HEK293T (cell line): ENCODE measurements at places on chromosomes 7 and 10.

DNA sequence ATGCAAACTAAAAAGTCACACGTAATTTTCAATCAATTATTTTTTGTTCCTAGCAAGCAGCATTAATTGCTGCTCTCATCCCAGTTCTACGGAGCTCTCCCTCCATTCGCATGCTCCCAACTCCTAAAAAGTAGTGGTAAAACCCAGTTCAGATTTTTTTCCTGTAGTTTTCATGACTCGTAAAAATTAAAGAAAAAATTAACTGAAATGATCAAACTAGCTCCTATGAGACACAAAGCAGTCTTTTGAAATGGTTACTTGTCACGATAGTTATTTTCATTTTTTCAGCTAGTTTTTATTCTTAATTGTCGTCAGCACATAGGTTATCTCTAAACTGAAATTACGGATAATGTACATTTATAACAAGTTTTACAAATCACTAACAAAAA is 1.8 kb downstream of the HNRNPA2B1 start:
- DNase-seq, result no peak

DNA sequence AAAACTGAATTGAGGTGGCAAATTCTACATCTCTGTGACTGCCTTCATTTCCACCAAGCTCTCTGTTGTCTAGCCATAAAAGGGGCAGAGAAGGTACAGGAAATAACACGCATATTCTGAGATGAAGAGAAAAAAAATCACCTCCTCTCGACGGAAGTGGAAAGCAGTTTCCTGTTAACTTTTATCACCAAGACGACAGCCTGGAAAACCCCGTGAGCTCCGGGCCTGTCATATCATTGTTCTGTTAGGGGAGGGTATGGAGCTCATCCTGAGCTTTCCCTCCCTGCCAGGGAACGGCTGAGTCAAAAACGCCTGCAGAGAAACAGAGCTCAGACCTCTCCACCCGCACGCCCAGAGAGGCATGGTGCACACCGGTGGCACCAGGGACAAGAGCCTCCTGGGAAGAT is 200.3 kb downstream of the PRPF18 start:
- no peak for DNase-seq

GRCh38 chr10:17231788-17232187 is 3.7 kb downstream of the VIM start:
- no peak for DNase-seq

- DNase-seq, result no peak
Observed at GRCh38 chr10:28785018-28785417, 107.7 kb downstream of the BAMBI start.

DNA sequence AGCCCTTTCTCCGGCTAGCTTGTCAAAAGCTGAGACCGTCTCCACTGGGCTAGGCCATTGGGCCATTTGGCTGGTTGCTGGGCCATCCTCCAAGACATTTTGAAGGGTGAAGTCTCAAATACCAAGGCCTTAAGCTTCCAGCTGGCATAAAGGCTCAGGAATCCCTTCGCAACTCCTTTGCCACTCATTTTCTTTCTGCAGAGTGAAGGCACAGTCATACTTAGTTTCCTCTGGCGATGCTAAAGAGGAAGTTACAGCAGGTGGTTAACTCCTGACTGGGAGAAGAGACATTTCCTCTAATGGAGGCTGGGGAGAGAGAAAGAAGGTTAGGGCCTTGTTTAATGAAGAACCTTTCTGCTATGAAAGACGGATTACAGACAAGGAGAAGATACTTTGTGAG is 4.8 kb upstream of the REPIN1 start:
- no peak for DNase-seq

DNA sequence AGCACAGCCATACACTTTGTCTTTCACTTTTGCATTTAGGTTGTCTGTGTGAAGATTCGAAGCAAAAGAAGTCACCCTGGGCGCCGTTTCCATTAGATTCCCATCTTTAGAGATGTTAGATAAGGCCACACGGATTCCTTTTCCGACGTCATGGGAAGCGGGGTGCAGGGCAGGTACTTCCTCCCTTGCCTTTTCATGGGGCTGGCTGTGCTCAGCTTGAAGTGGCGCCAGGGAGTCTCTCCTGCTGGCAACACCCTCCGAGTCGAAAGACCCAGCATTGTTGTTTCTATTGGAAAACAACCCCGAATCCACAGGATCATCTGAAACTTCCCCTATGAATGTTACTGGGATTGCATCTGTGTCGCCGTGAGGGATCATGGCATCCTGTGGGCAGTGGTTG is 246.4 kb upstream of the GRB10 start:
- no peak for DNase-seq

DNA sequence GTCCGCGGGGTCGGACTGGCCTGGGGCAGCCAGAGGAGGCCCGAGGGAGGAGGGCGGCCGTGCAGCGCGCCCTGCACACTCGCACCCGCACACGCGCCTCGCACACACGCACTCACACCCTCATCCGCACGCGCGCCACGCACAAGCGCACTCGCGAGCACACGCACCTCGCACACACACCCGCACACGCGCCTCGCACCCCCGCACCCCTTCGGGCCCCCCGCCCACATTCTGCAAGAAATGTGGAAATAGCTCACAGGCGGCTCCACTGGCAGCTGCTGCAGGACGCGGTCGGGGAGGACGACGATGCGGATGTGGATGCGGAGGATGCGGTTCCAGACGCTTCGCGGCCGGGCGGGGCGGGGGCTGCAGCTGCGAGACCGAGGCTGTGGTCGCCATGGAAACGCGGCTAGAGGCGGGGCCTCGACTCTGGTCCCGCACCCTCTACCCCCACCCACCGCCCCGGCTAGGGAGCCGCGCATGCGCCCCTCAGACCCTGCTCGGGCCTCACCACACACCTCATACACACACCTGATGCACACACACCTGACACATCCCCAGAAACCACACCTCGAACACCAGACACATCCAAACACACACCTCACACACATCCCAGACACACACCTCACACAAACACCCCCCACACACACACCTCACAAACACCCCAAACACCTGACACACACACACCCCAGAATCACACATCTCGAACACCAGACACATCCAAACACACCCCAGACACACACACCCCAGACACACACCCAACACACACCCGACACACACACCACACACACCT is at the start of gene CALY:
CALY (minus strand) TSS at position 320 of the 793 bp plus-strand sequence. CDS start 7,907 bp downstream, outside the sequence.
- peak; percentile 80 for DNase-seq

DNA sequence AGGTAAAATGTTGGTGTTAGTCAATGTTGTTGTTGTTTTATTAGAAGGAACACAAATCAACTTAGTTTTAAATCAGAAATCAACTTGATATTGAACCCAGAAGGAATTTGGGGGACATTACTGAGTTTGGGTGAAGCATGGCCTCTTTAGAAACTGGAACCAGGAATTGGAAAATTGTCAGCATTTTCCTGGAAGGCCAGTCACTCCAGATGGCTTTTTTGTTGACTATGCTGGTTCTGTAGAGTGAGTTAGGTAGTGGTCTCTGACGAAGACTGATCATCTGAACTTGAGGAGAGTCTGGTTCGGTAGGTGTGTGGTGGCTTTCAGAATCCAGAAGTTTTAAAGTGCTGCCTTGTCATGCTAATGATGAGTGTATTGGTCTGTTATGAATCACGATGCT is 111.5 kb downstream of the BMPER start:
- DNase-seq, result no peak

GRCh38 chr7:150409300-150410030 is 30.3 kb downstream of the ZNF775 start:
- DNase-seq, result no peak

DNA sequence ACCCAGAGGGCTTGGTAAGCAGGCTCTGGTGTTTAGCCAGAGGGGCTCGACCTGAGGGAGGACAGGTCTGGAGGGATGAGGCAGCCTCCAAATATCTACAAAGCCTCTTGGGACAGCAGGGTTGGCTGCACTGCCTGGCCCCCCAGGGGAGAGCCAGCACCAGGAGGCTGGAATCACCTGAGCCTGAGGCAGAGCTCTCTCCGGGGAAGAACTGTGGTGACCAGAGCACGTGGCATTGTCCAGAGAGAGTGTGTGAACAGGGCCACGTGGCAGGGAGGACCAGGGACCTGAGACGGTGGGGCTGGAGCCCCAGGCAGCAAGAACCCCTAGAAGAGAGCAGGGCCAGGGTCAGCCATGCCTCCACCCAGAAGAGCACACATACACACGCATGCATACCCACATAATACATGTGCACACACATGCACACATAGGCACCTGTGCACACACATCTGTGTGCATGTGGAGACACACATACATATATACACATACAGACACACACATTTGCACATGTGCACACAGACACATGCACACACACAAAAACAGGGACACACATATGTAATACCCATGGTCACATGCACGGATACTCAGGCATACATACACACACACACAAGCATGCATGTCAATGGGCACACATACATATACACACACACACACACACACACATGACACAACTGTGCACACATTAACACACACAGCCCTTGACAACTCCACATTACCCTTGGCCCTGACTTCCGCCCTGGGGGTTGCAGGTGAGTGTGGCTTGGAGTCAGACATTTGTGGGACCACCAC is 94.9 kb downstream of the MYL10 start:
- DNase-seq, result no peak

- no peak for DNase-seq
Observed at GRCh38 chr10:83926606-83927005, 212.7 kb upstream of the GHITM start.

DNA sequence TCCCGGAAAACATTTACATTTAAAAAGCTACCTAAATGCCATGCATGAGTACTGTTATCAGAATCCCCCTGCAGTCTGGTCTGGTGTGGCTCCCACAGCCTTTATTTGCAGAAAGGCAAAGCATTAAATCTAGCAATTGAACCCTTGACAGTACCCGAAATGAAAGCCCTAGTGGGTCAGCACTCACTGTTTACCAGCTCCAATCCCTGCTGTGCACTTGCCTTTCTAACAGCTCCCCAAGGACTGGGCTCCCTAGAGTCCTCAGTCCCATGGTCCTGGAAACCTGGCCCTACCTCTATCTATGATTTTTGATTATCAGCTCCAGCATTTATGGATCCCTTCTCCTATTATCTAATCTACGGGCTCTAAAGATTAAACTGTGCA is 1.9 kb upstream of the MACC1 start:
- DNase-seq, result no peak

GRCh38 chr10:30057421-30057841 is 2.0 kb downstream of the JCAD start:
- no peak for DNase-seq

DNA sequence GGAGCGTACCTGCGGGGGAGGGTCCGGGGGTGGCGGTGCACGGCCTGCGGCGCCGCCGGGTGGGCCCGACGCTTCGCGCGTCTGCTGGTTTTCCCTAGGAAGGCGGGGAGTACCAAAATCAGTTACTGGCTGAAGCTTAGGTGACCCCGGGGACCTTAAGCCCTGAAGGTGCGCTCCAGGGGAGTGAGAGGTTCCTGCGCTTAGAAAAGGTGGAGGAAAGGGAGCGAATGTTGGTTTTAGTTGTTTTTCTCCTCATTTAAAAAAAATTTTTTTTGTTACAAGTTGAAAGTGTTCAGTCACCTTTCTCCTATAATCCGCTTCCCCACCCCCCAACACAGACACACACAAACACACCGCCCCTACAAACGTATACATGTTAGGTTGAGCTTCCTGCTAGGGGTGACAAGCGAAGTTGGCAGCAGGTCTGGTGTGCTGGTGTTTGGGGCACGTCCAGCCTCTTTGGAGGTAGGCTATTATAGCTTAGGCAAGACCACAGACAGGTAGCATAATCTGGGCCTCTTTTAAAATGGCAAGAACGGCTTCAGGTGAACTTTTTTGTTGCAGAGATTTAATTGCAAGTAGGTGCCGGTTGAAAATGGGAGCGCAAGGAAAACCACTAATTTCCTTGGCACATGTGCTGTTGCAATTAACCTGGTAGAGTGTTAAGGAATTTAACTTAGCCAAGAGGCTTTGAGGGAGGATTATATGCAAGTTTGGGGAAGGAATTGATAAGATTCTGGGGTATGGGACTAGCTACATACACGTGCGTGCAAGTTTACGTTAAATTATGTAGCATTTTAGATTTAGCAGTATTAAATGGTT is 945 bp downstream of the ADD3 start:
- DNase-seq, result no peak

DNA sequence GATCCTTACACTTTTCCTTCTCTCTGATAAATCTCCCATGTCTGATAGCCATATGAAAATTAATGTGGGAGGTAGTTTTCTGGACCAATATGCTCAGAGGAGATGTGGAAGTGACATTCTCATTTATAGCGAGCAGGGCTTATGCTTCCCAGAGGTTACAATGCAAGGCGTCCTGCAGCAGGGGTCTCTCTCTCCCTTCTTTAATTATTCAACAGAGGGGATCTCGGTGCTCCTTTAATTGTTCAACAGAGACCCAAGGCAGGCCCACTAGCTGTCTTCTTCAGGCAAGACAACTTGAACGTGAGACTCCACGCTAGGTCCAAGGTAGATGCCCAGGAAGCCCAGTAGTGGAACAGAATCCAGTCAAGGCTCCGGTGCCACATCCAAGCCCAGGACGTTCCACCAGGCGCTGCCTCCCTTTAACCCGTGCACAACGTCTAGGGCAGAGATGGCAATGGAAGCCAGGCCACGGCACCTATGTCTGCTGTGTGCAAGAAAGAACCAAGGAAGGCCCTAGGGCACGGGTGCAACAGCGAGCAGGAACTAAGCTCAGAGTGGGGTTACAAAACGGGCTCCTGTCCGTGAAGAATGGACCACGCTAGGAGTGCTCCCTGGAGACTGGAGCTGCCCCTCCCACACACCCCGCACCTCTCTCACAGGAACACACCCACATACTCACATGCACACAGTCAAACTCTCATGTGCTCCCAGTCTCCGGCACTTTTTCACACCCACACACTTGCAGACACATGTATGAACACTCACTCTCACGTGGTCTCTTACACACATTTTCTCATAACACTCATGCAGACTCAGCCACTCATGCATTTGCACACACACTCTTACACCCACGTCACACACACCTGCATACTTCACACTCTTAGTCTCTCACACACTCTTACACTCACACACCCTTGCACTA is 230.4 kb downstream of the TNS3 start:
- no peak for DNase-seq

GRCh38 chr10:117617659-117618058 is 75.1 kb downstream of the EMX2 start:
- DNase-seq, result no peak

DNA sequence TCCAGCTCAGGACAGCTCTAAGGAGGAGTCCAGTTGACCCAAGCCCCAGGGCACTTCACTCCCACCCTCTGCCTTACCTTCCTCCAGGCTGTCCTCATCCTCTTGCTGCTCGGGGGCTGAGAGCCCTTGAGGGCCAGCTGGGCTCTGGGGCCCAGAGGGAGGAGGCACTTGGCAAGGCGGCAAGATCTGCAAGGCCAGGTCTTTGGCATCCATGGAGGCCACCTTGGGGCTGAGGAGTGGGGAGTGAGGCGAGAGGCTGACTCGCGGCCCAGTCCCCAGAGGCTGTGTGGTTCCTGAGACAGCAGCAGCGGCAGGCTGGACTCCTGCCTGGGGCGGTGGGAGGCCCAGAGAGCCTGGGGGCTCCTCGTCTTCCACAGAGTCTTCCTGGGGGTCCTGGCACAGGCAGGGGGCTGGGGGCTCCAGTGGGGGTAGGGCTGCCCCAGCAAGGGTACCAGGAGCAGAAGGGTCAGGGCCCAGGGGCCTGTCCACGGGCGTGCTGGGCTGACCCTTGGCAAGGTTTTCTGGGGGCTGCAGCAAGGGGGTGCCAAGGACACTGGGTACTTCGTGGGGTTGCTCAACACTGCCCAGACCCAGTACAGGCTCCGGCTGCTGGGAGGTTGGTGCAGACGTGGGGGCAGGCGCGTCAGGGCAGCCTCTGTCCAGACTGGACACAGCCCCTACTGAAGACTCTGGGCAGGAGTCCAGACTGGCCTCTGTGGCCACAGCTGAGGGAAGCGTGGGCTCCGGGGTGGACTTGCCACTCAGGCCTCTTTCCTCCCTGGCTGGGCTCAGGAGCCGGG is 6.5 kb downstream of the NACAD start:
- no peak for DNase-seq

GRCh38 chr7:3043544-3044371 is at the start of gene CARD11:
CARD11 (minus strand) TSS chr7:3043867; CDS start chr7:2958506, 85,361 bp downstream.
- no peak for DNase-seq
